Epithelial cell of esophagus (primary cell): ENCODE measurements at places on chromosomes 16 and 17.

DNA sequence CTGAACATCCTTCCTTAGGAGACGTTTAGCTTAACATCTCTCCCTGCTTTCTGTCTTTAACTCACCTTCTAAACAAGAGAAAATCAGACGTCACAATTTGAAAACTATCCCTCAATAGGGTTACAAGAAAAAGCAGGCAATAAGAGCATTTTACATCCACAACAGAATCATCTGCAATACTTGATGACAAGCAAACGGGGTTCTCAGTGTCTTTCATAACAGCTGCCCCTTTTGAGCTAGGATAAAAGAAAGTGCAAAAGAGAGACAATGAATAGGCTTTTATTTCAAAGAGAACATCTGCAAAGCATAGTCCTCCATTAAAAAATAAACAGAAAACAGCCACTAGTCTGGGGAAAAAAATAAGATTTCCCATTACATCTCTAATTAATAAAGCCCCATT, 13.2 kb downstream of the XYLT1 start:
- no peak for DNase-seq

DNA sequence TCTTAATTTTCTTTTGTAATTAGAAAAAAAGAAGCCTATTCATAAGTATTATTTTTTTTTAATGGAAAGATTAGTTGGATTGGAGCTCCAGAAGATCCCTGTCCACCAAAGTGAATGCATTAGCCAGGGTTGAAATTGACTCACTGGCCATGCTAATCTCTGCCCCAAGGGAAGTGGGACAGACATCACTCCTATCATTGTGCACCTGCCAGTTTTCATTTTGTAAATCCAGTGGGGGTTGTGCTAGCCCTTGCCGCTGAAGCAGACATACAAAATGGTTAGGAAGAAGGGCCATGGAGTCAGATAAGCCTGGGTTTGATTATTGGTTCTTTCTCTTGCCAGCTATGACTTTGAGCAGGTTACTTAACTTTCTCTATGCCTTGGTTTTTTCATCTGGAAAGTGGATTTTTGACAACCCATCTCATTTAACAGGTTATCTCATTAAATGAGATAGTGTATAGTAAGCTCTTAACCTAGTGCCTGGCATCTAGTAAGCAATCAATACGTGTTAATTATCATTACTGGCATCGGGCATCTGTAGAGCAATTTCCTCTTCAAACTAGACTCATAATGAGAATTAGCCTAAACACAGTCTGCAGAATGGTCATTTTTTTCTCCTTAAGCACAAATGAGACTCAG, 216.9 kb downstream of the IRX3 start:
- DNase-seq = no peak

DNA sequence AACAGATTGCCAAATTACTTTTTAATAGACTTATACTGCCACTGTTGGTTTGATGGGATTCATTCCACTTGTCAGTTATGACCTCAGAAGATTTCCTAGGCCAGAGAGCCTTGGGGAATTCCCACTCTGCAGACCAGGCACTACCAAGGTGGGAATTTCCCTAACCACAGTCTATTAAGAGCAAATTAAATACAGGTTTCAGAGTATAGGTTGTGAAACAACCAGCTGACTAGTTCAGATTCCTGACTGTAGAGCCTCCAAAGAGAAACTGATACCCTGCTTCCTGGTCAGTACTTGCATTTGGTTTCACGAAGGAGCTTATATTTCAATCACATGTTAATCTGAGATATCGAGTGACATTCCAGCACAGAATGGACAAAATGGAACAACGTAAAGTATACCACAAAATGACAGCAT, 186.5 kb downstream of the STX8 start:
- DNase-seq = peak; percentile 99

DNA sequence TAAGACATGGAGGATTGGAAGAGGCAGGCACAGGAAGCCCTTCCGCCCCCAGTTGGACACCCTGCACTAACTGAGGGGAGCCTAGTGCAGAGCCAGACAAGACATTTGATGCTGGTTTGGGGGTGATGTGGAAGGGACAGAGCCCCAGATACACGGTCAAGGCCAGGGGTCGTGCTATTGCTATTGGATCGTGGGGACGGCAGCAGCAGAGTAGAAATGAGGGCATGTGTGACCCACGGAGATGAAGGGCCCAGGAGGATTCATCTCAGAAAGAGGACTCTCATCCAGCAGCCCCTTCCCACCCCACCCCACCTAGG, 2.0 kb upstream of the VAMP2 start:
- no peak for DNase-seq

DNA sequence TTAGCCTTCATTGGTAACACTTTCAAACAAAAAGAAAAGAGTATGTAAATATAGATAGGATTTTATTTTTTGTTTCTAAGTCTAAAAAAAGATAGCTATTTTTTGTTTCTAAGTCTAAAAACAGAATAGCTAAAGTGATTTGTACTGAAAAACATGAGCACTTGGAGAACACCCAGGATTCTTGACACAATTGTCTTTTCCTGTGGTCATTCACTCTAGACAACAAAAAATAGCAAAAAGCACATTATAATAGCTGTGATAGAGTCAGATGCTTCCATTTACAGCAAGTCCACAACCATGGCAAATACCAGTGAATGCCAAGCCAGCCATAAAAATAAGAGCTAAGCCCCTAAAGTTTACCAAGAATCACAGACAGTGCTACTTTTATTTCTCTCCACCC, 36.7 kb downstream of the SKAP1 start:
- DNase-seq = no peak

DNA sequence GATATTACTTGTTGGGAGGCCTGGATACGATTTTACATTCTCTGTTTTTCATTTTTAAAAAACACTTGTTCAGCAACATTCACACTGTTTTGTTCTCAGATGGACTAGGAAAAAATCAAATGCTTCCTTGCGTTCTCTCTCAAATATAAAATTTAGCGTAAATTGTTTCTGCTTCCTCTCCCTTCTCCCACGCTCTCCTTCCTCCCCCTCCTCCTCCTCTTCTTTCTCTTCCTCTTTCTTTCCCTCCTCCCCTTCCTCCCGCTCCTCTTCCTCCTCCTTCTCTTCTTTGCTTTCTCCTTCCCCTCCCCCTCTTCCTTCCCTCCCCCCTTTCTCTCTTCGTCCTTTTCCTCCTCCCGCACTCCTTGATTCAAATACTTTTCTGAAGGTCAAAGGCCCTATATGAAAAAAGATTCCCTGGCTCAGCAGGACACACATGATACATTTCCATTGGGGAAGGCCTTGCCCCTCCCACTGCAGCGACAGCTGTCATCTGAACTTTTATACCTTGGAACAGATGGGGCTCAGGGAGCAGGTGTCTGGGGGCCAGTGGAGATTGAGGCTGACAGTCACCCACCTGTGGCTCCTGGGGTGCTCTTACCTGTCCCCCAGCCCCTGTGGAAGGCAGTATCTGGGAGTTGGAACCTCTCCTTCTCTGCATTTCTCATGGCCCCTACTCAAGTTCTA, 99.4 kb upstream of the SDK2 start:
- no peak for DNase-seq

DNA sequence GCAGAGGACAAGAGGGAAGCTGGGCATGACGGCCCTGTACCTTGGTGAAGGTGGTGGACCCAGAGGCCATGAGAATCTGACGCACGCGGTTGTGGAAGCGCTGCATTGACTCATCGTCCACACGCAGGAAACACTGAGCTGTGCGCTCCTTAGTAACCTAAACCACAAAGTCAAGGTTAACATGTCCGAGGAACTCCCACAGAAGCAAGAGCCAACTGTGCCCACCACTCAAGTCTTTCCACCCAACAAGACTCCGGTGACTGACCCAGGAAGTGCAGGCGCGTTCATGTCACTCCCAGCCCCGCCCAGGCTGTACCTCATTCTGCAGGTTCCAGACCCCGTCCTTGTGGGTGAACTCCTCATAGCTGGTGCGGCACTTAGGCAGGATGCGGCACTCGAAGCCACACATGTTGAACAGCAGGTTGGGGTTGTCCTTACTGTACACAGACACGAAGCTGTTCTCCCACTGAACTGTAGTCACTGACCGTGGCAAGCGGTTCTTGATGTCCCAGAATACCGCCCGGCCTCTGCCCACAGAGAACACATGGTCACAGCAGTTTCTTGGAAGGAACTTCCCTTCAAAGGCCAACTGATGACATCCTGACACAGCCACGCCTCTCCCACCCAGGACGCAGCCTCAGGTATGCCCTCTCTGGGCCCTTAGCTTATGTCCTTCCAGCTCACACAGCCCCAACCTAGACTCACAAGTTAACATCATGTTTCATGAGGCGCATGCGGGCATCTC, 11.5 kb downstream of the PRPF8 start:
- DNase-seq = no peak

GRCh38 chr17:9342225-9342624, 233.4 kb downstream of the STX8 start:
- no peak for DNase-seq

DNA sequence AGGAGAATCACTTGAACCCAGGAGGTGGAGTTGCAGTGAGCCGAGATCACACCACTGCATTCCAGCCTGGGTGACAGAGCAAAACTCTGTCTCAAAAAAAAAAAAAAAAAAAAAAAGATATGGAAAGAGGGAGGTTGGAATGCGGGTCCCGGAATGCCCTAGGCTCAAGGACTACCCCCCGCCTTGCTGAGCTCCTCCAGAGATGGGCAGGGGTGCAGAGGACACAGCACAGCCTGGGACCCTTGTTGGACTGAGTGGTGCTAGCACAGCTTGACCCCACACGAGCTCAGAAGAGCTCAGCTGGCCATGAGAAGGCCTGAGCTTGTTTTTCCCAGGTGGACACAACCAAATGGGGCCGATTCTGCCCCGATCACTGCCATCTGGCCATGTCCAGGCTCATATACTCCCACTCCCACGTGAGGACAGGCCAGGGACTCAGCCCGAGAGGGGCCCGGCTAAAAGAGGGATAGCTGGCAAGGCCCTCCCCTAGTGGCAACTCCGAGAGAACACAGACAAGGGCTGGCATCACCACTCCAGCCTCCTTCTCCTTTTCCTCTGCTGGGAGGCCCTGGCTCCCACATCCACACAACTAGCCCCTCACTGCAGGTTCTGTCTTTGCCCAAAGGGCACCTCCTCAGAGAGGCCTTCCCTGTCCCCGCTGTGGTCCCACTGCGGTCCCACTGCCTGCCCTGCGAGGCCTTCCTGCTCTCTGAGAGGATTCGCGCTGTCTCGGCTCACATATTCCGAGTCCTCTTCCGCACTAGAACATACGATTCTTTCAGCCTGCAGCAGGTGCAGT, 11.0 kb downstream of the SGCA start:
- DNase-seq = no peak

- DNase-seq = no peak
Measured at GRCh38 chr17:39077252-39077651, 74.2 kb downstream of the PLXDC1 start.

DNA sequence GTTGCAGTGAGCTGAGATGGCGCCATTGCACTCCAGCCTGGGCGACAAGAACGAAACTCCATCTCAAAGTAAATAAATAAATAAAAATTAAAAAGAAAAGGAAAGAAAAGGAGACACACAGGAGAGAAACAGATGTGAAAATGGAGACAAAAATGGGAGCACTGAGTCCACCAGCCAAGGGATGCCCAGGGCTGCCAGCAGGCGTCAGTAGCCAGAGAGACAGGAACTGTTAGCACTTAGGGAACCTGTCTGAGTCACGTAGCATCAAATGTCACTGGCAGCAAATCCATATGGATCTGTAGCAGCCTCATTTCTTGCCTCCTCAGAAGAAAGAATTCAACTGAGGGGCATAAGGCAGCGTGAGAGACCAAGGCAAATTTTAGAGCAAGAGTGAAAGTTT, 79.7 kb downstream of the CYLD start:
- DNase-seq = peak; percentile 57

GRCh38 chr17:6894206-6894528, 62.6 kb upstream of the TEKT1 start:
- peak; percentile 68 for DNase-seq
